ENCODE measurements at places on chromosomes 2 and 18.
A peak's percentile ranks its signal among the peaks of the same experiment; 100 is the strongest.

DNA sequence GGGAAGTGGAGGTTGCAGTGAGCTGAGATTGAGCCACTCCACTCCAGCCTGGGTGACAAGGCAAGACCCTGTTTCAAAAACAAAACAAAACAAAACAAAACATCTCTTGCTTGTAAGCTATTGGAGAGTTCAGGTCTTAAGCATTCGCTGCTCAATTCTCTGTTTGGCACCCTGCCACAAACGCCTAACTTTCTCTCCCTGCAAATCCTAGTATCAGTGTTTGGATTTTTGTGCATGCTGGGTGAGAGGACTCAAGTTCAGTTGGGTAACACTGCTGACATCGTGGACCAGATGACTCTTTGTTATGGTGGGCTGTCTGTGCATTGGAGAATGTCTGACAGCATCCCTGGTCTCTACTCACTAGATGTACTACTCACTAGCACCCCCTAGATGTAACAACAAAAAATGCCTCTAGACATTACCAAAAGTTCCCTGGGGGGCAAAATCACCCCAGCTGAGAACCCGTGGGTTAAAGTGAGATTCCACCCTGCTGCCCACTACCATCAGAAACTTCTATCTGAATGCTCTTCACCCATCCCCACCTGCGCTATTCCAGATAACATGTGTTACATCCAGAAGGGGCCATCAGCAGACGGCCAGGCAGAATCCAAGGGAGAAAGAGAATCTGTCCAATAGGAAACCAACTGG is 50.9 kb downstream of the CACNB4 start:
- DNase-seq: no peak

- no peak for DNase-seq
Measured at GRCh38 chr2:48605482-48606175, 12.0 kb upstream of the GTF2A1L start.

DNA sequence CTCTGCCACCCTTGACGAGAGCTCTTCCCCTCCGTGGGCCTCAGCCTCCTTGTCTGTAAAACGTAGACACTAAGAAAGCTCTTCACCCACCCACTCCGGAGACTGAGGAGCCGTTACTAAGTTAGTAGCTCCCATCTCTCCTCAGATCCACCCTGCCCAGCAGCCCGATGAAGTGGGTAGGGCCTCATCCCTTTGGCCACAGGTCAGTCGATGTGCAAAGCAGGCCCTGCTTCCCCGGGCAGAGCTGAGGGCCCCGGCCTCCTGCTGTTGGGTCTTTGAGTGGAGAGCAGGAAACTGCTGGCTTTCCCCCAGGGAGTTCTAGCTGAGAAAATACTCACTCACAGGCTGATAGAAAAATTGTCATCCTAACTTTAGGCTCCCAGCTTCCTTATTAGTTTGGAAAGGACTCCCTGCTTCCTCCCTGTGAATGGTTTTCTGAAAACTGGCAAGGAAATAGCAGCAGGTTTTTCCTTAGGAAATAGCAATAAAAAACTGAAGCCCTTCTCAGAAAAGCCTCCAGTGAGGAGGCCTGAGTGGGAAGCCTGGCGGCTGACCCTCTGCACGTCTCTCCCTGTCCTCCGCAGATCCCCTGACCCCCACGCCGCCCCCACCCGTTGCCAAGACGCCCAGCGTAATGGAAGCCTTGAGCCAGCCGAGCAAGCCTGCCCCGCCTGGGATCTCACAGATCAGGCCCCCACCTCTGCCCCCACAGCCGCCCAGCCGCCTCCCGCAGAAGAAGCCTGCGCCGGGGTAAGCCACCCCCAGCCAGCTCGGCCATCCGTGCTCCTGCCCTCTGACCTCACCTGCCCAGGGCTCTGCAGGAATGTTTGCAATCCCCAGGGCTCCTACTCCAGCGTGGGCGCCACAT is 30.2 kb downstream of the ITGB1BP1 start:
- DNase-seq: no peak

DNA sequence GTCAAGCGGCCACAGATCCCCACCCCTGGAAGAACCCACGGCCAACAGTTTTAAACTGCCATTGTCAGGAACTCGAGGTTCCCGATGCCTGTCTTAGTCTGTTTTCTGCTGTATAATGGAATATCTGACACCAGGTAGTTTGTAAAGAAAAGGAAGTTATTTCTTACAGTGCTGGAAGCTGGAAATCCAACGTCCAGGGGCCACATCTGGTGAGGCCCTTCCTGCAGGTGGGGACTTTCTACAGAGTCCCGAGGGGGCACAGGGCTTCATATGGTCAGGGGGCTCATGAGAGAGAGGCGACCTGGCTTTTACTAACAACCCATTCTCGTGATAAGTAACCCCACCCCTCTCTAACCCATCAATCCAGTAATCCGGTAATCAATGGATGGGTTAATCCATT is 501.6 kb upstream of the MYT1L start:
- no peak for DNase-seq

DNA sequence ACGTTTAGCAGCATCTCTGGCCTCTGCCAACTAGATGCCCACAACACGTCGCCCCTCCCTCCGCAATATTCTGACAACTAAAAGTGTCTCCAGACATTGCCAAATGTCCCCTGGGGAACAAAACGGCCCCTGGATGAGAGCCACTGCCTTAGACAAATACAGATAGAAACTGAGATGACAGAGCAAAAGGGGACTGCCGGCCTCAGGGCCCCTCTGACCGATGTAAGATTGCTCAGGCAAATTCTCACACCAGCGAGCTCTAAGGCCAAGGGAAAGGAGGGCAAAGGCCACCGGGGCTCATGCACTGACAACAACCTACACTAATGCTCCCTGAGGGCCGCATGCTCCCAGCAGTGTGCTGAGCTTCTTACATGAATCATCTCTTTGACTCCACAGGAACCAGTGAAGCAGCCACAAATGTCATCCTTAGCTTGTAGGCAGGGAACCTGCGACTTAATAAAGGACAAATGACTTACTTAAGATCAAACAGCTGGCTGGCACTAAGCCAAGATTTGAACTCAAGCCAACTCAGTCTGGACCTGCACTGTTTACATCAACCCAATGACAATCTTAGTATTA is 228.5 kb downstream of the TTC32 start:
- DNase-seq: peak; percentile 47

GRCh38 chr18:36695806-36696205 is 133.0 kb downstream of the TPGS2 start:
- DNase-seq: peak; percentile 66

DNA sequence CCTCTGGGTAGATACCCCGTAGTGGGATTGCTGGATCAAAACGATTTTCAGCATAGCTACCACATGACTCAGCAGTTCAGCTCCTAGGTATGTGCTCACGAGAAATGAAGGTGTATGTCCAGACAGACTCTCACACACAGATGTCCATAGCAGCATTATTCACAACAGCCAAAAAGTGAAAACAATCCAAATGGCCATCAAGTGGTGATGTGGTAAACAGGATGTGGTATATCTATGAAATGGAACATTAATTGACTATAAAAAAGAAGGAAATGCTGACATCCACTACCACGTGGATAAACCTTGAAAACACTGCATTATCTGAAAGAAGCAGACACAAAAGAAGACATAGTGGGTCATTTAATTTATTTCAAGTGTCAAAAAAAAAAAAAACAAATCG is 241.9 kb downstream of the EIPR1 start:
- no peak for DNase-seq

- peak; percentile 42 for DNase-seq
Measured at GRCh38 chr2:127576433-127577207, 41.1 kb downstream of the MYO7B start.

Measured in epithelial cell of esophagus (primary cell).